ENCODE measurements at places on chromosomes 2 and 18. TPM values are rescaled to one million over a fixed set of nuclear protein-coding genes. Genes with fewer than 3 reads are reported as not detected.

The GALNT14 gene
- 47.6 TPM for polyA plus RNA-seq

The MAP3K19 gene
- 0.73 TPM for polyA plus RNA-seq

GRCh38 chr2:128322715-128323554 is 4.3 kb upstream of the HS6ST1 start:
- no peak for DNase-seq

DNA sequence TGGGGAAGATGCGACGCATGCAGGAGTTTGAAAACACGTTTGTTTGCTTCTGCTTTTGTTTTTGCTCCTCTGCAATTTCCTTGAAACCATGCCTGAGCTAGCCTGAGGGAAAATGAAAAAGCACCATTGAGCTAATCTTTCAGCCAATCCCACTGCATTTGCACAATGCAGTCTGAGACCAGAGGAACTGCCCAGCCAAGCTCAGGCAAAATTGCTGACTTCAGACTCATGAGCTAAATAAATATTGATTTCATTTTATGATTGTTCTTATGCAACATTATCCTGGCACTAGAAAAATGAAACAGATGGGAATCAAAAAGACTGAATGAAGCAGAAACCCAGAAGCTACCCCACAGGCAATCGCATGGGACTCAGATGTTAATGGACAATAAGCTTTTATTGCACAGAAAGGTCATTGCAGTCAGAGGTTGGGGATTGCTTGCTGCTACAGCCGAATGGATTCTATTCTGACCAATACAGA is 37.0 kb downstream of the TPRKB start:
- no peak for DNase-seq

GRCh38 chr18:76995896-76996295 is 136.7 kb downstream of the MBP start:
- no peak for DNase-seq

- no peak for DNase-seq
These were observed 1.8 kb downstream of the ZEB2 start for GRCh38 chr2:144517866-144518747.

GRCh38 chr18:59690996-59691395 is 6.2 kb downstream of the CCBE1 start:
- no peak for DNase-seq

- no peak for DNase-seq
These were observed 147.0 kb upstream of the ID2 start for GRCh38 chr2:8534729-8535468.

- no peak for DNase-seq
These were observed 72.6 kb upstream of the RAB6C start for GRCh38 chr2:129906861-129907235.

GRCh38 chr18:70005580-70005979 is 57.9 kb upstream of the CD226 start:
- no peak for DNase-seq

GRCh38 chr2:48105848-48106247 is 199.6 kb upstream of the FBXO11 start:
- no peak for DNase-seq

Measured in left kidney (tissue), 8 donors.